G401 (cell line): ENCODE measurements at places on chromosomes 2 and 18. TPM values are rescaled to one million over a fixed set of nuclear protein-coding genes. Genes with fewer than 3 reads are reported as not detected.

DNA sequence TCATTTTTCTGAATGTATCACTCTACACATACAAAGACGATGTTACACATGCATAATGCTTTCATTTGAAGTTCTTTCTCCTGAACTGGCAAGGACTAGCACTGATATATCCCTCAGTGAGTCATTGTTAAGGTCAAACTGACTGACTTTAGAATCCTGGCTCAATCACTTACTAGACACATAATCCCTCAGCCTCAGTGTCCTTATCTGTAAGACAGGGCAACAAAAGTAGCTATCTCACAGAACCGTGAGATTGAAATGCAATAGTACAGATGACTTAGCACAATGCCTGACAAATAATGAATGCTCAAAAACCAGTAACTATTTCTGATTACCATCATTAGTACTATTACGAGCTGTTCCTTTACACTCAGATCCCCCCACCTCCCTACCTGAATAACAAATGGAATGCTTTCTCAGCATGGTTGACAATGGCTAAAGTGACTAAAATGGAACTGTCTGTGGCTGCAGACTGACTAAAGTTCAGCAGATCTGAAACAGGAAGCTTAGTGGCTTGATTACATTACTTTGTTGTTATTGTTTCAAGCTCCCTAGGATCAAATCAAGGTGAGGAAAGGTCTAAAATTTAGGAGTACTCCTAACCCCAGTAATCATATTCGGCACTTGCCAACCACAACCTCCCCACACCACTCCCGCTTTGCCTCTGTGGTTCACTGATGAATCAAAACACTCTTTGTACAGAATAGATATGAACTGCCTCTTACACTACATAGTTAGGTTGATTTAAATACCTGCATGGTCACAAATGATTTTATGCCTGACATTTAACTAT lies 35.8 kb upstream of the CACNB4 start:
- no peak for DNase-seq

- DNase-seq = peak; percentile 32
Observed at GRCh38 chr2:65071499-65072180, 15.4 kb downstream of the CEP68 start.

- DNase-seq = no peak
Observed at GRCh38 chr2:101516823-101517690, 42.1 kb upstream of the RFX8 start.

GRCh38 chr2:238702276-238703052 lies 145.4 kb upstream of the TWIST2 start:
- no peak for DNase-seq

Gene B4GALT6
- 0.75 TPM in 1 of 2 replicates, not detected in the other for total RNA-seq

- DNase-seq = no peak
Observed at GRCh38 chr2:218081695-218082094, 12.6 kb downstream of the RUFY4 start.

DNA sequence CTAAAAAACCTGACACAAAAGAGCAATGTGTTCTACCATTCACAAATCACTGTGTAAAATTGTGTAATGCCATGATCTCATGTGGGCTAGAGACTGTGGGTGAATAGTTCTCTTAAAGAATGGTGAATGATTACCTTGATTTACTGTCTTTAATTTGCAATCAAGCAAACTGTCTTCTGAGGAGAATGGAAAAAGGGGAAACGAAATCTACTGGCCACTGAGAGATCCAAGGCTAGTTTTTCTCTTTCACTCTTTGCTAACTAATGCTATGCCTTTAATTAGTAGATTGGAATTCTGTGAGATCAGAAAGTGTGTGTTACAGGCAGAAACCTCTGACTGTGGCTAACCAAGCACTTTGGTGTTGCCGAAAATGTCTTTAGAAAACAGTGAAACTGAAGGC lies 422.7 kb downstream of the TGIF1 start:
- peak; percentile 74 for DNase-seq

GRCh38 chr18:71831039-71831438 lies 713.1 kb downstream of the CBLN2 start:
- DNase-seq = no peak

Gene ACOXL
- total RNA-seq = not detected in 2 replicates

DNA sequence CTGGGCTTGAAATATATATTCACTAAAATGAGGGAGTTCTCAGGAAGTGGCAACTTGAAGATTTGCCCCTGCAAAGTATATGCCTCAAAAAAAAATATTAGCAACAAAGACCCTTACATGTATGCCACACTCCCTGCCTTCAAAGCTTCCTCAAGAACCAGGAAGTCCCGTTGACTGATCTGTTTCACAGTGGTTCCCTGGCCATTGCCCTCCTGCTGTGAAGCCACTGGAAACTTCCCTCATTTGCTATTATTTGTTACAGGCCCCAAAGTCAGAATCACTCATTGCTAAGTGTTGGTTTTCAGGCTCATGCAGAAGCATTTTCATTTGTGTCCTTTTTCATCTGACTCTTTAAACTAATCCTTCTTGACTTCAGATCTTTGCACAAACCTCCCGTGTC lies 421.5 kb downstream of the ZNF521 start:
- DNase-seq = no peak

GRCh38 chr2:97747285-97747684 lies 33.9 kb downstream of the ZAP70 start:
- DNase-seq = peak; percentile 88

GRCh38 chr2:96336104-96336775 lies 674 bp downstream of the NCAPH start:
- no peak for DNase-seq

DNA sequence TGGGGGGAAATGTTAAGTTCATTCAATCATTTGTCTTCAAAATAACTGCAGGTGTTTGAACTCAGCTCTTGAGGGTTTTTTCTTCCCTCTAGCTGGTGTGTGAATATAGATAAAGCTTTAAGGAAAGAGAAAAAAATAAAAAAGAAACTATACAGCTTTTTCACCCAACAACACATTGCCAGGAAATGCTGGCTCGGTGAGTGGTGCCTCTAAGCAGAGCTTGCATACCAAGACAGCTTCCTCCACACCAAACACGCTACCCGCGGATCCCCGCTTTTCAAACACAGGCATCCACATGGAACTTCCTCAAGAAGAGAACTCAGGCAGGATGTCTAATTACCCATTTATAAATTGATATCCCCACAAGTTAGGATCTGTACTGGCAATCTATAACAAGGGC lies 69.8 kb upstream of the TANK start:
- DNase-seq = no peak

- no peak for DNase-seq
Observed at GRCh38 chr18:79453816-79454735, 58.3 kb downstream of the NFATC1 start.

Gene DSC2
- total RNA-seq = not detected in 2 replicates

DNA sequence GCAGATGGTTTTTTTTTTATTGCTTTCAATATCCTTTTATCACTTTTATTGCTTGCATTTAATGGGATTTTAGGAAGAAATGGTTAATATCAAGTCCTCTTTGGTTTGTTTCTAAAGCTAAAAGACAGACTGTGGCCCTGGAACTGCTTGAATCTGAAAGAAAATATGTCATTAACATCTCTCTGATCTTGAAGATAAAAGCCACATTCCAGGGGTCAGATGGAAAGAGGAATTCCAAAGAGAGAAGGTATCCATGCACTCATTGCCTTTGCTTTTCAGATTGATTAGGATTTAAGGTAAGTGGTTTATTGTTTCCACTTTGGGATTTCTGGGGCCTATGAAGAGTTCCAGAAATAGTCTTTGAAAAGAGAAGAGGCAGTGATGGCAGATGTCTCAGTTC lies 54.1 kb downstream of the ARHGEF33 start:
- no peak for DNase-seq

DNA sequence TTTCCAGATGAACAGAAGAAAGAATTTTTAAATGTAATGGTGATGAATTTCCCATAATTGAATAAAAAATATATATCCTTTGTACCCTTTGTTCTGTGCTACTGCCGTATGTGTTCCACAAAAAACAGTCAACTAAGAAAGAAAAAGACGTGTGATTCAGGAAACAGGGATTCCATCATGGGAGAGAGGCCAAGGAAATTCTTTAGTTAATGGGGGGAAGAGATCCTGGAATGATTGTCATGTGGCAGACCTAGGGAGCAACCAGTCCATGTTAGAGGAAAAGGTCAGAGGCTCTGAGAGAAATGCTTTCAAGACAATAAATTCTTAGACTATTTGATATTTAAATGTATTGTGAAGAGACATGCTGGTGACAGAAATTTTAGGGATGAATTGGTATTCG lies 76.6 kb downstream of the CPO start:
- no peak for DNase-seq

- DNase-seq = no peak
Observed at GRCh38 chr2:225381609-225382008, 17.9 kb upstream of the NYAP2 start.

GRCh38 chr2:1743396-1744150 lies 742 bp downstream of the PXDN start:
- DNase-seq = no peak

DNA sequence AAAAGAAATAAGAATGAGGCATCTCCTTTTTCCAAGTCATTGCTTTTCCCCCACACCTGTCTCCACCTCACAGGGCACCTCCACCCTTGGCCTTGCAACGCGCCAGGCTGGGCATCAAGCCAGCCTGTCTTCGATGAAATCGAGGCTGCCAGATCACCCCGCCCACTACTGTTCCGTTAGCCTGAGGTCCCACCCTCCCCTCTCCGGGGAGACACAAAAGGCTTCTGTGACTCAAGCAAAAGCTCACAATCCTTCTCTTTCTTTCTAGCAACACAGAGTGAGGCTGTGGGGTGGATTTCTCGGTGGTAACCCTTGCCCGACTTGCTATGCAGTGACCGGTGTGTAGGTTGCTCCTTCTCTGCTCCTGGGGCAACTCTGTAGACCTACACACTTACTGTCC lies 9.9 kb downstream of the TNP1 start:
- DNase-seq = no peak

Gene INHA
- total RNA-seq = 1.3 TPM in 1 of 2 replicates, not detected in the other

Gene KLHL41
- 0.10 TPM in 1 of 2 replicates, not detected in the other for total RNA-seq

Gene LOXHD1
- total RNA-seq = not detected in 2 replicates

GRCh38 chr2:162217598-162217997 lies 25.6 kb downstream of the FAP start:
- DNase-seq = no peak

GRCh38 chr2:71938659-71939587 lies 208.7 kb downstream of the CYP26B1 start:
- DNase-seq = no peak

Gene SIX2
- total RNA-seq = not detected in 2 replicates

DNA sequence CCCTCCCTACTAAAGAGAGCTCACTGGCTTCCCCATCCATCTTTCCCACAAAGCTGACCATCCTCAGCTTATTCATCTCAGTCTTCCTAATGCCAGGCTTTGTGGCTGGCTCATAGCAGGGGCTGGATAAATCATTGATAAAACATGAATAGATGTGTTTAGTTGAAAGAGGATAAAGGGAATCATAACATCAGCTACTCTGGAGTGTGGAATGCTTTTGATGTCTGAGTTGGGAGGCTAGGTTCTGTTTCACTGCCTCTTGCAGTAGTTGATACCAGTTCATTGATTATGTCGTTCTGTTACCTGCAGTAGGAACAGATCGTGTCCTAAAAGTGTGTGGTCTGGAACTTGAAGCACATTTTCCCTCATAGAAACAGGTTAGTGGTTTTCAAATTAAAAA lies 66.3 kb upstream of the HK2 start:
- no peak for DNase-seq

DNA sequence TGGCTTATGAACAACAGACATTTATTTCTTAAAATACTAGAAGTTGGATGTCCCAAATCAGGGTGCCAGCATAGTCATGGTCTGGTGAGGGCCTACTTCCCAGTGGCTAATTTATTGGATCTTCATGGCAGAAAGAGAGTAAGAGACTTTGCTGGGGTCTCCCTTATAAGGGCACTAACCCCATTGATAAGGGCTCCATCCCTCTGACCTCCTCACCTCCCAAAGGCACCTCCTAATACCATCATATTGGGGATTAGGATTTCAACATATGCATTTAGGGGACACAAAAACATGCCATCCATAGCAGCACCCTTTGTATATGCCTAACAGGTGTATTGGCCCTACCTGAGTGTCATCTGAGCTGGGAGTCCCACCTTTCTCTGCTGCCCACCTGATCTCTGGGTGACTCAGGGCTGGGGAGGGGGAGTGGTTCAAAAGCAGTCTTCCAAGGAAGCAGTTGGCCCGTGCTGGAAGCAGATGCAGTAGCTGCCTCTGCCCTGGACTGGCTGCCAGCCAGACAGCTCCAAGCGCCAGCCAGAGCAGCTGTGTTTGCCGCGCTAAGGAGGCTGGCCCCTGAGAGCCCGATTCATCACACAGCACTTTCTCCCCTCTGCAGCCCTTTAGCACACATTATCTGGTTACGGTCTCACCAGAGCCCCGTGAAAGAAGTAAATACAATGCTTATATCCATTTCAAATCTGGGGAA lies 84.6 kb downstream of the SMAD7 start:
- no peak for DNase-seq

Gene PRKAG3
- total RNA-seq = not detected in 2 replicates

Gene SCYGR4
- not detected in 2 replicates for total RNA-seq

DNA sequence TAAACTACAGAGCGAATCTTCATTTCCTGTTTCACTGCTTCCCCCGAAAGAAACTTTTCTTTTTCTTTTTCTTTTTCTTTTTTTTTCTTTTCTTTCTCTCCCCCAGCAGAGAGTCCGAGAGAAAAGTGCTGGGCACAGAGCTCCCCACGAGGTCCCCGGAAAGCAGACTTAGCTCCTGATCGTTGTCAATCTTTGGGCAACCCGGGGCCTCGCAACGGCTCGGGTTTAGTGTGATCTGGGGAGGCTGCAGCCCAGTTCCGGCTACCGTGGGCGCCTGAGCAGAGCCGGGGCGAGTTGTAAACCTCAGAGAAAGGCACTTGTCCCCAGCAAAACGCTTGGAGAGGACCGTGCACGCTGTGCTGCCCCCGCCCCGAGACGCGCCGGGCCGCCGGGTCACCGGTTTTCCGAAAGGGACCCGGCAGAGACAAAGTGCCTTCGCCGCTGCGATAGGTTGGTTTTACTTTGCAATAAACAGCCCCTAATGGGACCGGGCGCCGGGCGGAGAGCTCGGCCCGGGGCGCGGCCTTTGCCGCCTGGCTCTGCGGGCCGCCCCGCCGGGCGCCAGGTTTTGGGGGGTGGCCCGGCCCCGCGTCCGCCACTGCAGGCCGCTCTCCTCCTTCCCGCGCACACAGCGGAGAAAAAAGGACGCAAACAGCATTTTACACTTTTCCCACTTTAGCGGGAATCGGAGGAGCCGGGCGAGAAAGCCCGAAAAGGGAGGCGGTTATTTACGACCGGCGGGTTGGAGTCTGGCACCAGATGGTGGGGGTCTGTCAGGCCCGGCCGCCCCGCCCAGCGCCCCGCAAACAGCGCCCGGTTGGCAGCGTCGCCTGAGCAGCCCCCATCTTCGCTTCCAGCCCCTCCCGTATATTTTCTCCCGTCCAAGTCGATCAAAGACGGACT lies 136.0 kb downstream of the INSIG2 start:
- no peak for DNase-seq

GRCh38 chr2:20697322-20697934 lies 30.5 kb downstream of the GDF7 start:
- DNase-seq = no peak

Gene LBH
- not detected in 2 replicates for total RNA-seq

- DNase-seq = no peak
Observed at GRCh38 chr18:13163167-13163927, 55.2 kb upstream of the LDLRAD4 start.

Gene C2orf92
- 4.8 TPM in 1 of 2 replicates, not detected in the other for total RNA-seq
